ENCODE measurements at places on chromosomes 11 and 22. TPM values are rescaled to one million over a fixed set of nuclear protein-coding genes. Genes with fewer than 3 reads are reported as not detected.

CEP126 gene
- polyA plus RNA-seq, result 3.7 TPM

MIAT gene
- 7.8 TPM for polyA plus RNA-seq

C11orf87 gene
- polyA plus RNA-seq, result 0.14 TPM

- no peak for DNase-seq
Observed at GRCh38 chr11:26780376-26781085, 58.7 kb upstream of the SLC5A12 start.

GRCh38 chr22:46696229-46696518 is 41.9 kb downstream of the CERK start:
- DNase-seq, result no peak

All from AG04450 (cell line).